ENCODE measurements at places on chromosomes 11 and 22.

GRCh38 chr11:72840780-72841179 is 26.6 kb downstream of the ATG16L2 start:
- no peak for DNase-seq

DNA sequence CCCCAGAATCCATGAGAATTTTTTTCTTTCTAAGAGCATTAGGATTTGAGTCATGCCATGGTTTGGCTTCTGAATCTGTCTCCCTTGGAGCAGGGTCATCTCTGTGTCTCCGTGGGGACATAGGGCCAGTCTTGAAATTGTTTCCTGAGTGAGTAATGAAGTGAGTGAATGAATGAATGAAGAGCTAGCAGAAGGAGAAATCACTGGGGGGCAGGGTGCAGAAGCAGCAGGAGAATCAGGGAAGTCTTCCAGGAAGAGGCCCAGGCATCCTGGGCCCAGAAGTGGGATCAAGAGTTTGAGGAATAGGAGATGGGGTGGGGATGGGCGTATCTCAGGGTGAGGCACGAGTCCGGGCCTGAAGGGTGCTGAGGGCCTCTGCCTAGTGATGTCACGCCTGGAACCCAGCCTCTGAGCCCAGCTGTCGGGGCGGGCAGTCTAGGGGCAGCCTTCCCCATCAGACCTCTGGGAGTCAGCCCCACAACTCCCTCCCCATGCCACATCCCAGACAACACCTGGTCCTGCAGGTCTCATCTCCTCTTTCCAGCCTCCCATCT is 12.5 kb upstream of the MGAT3 start:
- DNase-seq, result no peak

DNA sequence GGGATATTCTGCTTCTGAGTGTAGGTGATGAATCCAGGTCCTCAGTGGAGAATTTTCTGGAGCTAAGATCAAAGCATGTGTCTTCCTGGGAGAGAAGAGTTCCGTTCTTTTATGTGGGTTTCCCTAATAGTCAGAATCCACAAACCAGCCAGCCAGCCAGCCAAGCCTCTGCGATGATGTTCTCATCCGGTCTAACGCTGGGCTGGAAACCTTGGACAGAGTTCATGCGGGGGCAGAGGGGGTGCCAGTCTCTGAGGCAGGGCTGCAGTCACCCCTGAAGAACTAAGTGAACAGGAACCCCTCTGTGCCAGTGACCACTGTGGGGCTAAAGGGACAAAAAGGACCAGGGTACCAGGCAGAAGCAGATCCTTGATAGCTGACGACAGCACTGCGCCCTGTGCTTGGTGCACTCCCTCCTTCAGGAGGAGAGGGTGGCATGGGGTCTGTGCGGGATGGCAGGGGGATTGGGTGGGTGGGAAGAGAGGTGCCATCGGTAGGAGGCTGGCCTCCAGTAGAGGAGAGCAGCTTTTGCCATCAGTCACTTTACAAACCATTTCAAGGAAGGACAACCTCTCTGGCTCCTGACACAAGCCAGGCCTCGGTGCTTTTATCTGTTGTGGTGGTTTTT is 27.1 kb downstream of the ADAMTS15 start:
- no peak for DNase-seq

DNA sequence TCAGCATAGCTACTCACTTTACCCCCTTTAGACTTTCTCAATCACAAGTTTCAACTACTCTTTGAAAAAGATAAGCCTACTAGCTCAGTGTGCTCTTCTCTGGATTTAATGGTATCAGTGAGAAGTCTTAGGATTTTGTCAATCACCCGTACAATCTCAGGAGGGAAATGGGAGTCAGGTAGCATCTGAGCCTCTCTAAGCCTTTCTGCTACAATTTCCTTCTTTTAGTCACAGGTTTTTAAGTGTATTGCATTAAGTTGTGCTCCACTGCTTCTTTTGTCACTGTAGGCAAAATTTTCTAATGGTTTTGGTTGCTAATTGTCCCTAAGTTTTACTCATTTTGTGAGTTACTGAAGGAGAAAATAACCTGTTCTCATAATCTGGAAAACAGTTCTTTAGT is 758.5 kb upstream of the CCDC90B start:
- DNase-seq, result no peak

GRCh38 chr11:29324328-29324727 is 692.5 kb downstream of the KCNA4 start:
- no peak for DNase-seq

DNA sequence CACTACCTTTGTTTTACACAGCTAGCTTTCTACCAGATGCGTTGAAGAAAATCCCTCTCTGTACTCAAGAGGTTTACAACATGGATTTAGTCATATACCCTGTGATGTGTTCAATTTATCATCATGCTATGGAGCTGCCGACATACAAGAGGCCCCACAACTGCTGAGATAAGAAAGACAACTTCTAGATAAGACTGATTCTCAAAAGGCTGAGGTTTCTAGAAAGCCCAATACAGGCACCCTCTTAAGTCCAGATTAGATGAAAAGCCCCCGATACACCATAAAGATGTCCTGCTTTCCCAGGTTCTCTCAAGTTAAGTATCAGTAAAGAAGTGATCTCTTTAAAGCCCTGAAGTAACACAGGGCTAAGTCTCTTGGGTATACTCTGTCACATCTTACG is 14.3 kb downstream of the MTCH2 start:
- DNase-seq, result no peak

DNA sequence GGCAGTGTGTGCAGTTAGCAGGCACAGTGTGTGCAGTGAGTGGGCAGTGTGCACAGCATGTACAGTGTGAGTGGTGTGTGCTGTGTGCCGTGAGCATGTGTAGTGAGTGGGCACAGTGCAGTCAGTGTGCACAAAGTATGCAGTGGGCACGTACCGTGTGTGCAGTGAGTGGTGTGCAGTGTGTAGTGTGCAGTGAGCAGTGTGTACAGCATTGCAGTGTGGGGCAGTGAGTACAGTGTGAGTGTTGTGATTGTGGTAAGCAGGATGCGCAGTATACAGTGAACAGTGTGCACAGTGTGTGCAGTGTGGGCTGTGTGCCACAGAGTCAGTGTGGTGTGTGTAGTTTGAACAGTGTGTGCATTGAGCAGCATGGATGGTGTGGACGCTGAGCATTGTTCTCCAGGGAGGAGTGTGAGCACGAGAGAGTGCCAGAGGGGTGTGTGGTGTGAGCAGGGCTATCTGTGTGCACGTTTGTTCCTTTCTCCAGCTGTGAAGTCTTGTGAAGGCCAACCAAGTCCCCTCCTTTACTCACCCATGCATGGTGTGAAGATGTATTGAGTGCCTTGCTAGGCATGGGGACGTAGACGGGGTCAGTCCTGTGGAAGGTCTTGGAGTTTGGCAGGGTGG is 3.0 kb downstream of the SHANK3 start:
- DNase-seq, result no peak

DNA sequence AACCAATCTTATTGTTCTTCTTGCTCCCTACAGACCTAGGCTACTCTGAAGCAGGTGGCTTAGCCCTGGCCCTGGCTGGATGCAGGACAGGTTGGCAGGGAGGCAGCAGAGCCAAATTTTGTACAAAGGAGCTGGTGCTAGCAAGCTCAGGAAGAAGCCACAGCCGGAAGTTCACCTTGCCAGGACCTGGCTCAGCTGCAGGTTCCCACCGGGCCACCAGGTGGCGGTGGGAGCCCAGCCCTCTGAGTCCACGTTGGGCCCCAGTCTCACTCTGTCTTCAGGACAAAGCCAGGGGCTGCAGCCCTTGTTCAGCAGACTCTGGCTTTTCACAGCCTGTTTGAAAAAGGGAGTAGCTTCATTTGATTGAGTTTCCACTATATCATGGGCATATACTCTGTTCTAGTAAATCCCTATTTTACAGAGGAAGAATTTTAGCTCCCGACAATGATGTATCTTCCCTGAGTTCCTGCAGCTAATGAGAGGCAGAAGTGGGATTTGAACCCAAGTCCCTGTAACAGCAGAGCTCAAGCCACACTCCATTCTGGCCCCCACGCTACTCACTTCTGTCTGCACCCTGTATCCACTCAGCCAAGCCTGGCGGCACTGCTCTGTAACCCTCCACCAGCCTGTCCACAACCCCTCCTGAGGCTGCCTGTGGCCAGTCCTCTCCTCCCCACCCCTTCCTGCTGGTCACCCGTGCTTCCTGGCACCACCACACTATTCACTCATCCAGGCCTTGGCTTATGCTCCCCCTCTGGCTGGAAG is 3.3 kb downstream of the TKFC start:
- peak; percentile 8 for DNase-seq

DNA sequence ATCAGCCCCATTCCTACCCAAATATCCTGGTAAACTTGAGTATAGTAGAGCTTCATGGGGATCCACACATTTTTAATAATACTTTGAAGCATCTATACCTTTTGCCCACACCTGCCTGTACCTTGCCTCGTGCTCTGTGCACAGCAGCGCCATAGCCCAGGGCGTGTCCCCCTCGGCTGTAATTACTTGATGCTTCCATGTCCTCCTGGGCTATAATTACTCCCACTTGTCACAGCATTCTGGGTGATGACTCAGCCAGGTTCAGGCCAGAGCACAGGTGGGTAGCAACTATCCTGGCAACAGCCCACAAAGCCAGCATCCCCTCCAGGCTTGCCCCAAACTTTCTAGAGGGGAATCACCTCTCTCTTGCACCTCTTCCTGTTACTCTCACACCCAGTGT is 23.7 kb upstream of the SLC36A4 start:
- peak; percentile 72 for DNase-seq

DNA sequence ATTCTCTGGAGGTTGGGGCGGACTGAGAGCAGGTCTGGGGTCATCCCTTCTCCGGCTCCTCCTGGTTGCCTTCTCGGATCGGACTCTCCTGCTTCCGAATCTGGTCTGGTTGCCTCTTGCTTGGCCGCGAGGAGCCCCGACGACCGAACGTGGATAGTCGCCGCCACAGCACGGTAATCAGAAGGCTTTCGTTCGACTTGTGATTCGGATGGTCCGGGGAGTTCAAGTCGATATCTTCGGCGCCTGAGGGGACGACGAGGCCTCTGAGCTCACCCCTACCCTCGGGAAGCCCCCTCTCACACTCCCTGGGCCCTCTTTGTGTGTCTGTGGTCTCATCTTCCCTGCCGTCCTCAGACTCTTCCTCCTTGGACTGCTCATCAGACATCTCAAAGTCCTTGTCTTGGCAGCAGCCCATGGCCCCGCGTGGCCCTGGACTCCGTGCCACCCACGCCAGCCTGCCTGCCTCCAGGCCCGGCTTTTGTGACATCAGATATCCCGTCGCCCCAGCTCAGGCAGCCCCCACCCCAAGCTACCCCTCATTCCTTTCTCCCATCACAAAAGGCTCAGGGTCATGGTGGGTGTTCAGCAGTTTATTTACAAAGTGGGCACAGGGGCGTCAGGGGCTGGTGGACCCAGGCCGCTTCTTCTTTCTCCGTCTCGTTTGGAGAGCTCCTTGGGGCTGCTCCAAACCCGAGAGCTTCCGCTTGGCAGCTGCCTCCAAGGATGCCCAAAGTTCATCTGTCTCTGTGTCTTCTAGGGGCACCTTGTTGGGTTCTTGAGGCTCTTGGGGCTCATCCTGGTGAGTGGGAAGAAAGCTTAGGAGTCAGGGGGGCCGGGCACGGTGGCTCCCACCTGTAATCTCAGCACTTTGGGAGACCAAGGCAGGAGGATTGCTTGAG is at the start of gene TEX54:
TEX54 (minus strand) TSS at position 506 of the 899 bp plus-strand sequence.
- DNase-seq, result no peak

GRCh38 chr22:43878831-43879550 is 12.8 kb downstream of the PNPLA5 start:
- DNase-seq, result no peak

- no peak for DNase-seq
Observed at GRCh38 chr22:33415401-33415800, 357.2 kb upstream of the SYN3 start.

DNA sequence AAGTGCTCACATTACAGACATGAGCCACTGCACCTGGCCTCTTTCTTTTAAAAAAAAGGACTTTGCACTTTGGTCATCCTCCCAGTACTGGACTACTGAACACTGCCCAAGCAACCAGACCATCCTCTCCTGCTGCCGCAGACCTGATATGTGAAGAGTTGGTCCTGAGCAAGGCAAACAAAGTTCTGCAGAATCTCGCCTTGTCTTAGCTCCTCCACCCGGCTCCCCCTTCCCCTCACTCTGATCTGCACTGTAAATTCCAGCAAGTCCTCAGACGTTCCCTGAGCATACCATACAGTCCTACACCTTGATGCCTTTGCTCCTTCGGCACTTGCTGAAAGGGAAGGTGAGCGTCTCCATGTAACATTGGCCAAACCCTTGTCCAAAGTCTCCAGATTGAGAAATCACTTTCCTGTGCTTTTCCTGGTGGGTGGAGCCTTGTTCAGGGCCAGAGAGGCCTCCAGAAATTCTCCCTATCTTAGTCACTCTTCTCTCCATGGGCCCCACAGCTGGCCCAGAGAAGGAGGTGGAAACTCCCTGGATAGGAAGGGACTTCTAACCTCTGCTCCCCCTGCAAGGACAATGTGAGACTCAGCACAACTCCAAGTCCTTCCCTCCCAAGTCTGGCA is 47.0 kb upstream of the TIMP3 start:
- no peak for DNase-seq

- no peak for DNase-seq
Observed at GRCh38 chr11:80182901-80183300, 742.1 kb upstream of the TENM4 start.

GRCh38 chr11:102864724-102865123 is 10.1 kb downstream of the MMP12 start:
- DNase-seq, result no peak

GRCh38 chr22:17890245-17890671 is 116.0 kb upstream of the BID start:
- DNase-seq, result no peak

GRCh38 chr11:22780952-22781593 is 48.5 kb downstream of the SVIP start:
- no peak for DNase-seq

DNA sequence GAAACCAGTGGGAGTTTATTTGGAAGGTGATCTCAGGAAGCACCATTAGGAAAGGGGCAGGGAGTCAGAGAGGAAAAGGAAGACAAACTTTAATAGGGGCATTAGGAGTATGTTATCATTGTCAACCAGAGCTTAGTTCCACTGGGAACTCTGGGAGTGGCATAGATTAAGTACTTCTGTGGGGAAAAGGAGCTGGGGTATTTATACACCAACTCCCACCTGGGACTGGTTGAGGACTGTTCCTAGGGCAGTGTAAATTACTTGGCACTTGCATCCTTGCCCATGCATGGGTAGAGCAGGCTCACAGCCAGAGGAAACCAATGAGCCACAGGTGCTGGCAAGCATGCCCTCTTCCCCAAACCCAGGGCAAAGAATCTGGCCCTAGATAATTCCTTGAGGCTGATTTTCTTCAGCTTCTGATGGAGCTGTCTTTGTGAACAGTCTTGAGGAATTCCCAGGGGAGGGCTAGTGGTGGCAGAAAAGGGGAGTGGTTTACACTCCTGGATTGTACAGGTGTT is 541.2 kb downstream of the MIAT start:
- no peak for DNase-seq

GRCh38 chr22:36026741-36027140 is 1.9 kb downstream of the RBFOX2 start:
- no peak for DNase-seq

GRCh38 chr11:97667057-97667456 is 1277.2 kb downstream of the JRKL start:
- no peak for DNase-seq

- no peak for DNase-seq
Observed at GRCh38 chr11:66851698-66852465, 5.0 kb upstream of the LRFN4 start.

- DNase-seq, result no peak
Observed at GRCh38 chr11:100727410-100727809, 40.3 kb downstream of the ARHGAP42 start.

- no peak for DNase-seq
Observed at GRCh38 chr11:57646799-57647303, 2.9 kb downstream of the YPEL4 start.

GRCh38 chr11:114040706-114041211 is 18.8 kb upstream of the ZBTB16 start:
- DNase-seq, result no peak

GRCh38 chr11:87473174-87473573 is 435.4 kb downstream of the TMEM135 start:
- no peak for DNase-seq
